HT1080 (cell line): ENCODE measurements at places on chromosomes 2 and 18.

DNA sequence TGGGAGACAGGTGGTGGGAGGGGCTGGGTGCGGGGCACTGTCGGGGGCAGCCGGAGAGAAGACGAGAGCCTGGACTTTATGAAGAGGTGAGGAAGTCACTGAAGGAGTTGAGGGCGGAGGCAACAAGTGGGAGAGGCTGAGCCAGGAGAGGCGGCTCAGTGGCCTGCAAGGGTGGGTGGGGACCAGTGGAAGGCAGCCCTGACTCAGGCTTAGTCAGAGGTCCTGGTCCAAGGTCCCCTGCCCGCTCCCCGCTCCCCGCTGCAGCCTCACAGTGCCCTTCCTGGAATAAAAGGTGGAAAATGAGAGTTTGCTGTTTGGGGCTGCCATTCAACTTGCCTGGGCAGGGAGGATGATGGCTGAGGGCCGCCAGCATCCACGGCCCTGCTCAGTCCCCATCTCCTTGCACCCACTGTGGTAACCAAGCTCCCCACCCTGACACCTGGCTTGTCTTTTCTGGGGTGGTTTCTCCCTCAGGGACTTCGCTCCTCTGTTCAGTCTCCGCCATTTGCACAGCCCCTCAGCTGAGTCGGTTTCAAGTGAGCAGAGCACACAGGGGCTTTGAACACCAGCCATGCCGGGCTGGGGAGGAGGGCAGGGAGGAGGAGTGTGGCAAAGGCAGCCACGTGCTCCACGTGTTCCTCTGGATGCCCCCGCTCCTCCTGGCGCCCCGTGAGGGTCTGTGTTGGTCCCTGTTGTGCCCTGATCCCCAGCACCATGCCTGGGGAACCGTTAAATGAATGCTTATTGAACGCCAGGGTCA lies 13.7 kb upstream of the RALB start:
- DNase-seq: peak; percentile 94

- no peak for DNase-seq
Observed at GRCh38 chr2:1653956-1654695, 90.2 kb downstream of the PXDN start.

DNA sequence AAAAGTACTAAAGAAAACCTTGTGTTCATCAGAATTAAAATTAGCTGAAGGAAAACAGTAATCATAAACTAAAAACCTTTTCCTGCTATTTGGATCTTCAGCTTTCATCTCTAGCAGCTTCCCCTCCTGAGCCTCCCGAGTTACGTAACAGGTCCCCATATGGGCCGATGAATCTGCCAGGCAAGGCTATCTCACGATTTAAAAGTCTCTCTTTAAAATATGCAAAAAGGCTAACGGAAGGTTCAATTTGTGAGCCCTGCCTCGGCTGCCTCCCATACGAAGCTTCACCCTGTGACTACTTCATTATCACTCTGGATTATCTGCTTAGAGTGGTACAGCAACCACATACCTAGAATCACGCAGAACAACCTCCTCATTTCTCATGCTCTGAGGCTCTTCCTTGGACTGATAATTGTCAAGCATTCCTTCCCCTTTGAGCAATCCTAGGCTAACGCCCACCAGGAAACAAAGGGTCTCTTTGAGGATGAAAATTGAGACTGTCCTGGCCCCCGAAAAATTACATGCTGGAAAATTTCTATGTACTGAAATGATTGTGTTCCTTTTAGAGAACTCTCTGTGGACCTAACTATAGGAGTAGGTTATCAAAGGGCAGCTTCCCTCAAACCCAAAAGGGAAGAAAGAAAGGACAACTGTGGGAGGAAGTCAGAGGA lies 147.4 kb downstream of the ZEB2 start:
- DNase-seq: no peak

- DNase-seq: no peak
Observed at GRCh38 chr2:108614659-108615058, 80.4 kb downstream of the LIMS1 start.

DNA sequence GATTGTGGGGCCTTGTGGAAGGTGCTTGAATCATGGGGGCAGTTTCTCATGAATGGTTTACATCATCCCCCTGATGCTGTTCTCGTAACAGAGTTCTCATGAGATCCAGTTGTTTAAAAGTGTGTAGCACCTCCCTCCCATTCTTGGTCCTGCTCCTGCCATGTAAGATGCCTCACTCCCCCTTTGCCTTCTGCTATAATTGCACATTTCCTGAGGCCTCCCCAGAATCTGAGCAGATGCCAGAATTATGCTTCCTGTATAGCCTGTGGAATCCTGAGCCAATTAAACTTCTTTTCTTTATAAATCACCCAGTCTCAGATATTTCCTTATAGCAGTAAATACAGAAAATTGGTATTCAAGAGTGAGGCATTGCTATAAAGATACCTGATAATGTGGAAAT lies 15.6 kb upstream of the WDR75 start:
- peak; percentile 18 for DNase-seq

DNA sequence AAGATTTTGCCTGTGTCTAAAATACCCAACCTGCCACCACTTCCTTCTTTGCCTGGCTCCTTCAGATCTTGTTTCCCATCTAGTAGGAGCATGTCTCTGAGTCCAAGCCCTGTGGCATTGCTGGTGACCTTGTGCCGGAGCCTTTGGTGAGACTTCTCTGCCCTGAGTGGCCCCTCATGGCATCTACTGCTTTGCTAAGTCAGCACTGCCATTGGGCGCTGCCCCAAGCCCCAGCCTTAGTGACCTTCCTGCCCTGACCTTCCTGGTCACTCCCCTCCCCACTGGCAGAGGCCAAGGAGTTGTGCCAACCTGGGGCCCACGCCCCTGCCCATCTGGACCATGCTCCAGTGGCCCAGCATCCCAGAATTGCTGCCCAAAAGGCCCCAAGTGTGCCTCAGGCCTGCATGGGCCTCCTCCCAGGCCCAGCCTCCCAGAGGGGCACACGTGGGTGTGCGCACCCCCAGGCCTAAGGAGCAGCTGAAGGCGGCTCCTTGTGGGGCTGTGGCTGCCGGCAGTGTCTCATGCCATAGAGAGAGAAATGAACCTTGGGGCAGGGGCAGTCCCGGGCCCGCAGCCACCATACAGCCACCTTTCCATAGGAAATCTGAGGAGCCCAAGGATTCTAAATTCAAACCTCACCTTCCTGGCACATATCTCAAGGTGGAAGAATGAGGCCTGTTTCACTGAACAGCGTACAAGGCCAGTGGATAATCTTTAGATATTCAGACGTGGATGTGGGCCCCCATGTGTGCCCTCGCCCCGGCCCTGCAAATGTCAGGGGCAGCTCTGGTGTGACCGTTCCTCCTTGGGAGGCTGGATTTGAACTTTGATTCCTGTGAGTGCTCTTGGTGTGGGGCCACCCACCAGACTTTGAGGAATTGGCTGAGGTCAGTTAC lies 100.2 kb upstream of the SLC66A3 start:
- no peak for DNase-seq

- peak; percentile 75 for DNase-seq
Observed at GRCh38 chr2:223027442-223027841, 24.5 kb upstream of the KCNE4 start.

DNA sequence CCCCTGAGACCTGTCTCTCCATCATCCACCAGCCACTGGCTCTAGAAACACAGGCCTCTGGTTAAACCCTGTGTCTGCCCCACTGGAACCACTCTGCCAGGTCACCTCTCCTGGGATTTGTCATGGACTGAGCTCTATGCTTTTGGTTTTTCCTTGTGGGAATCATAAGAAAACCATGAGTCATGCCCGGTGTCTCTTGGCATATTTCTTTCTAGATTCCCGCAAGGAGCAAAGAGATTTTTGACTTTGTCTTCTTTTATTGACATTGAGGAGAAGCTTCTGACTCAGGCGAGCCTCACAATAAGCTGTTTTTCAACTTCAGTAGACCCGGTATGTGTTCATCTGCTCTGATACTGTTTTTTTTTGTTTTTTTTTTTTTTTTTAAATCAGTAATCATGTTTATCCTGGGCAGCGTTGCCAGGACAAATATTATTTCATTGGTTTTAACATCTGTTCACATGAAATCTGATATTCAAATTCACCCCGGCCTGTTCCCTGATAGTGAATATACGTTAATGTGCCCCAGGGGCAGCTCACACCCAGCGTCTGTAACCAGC lies 207.1 kb downstream of the ACKR3 start:
- peak; percentile 93 for DNase-seq

DNA sequence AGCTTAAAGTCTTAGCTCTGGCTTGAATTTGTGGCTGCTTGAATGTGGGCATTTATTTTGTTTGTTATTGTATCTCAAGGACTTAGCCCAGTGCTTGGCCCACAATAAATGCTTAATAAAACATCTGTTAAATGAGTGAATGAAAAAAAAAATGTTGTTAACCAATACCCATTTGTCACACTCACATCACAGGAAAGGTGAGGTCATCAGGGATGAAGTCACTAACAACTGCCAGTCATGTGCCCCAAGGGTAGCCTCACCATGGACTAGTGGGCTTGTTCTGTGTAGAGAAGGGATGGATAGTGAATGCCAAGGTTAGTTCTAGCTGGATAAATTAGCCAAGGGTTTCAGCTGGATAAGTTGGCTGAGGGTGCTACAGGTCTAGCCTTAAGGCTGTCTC lies 3.0 kb downstream of the NRBP1 start:
- peak; percentile 67 for DNase-seq

DNA sequence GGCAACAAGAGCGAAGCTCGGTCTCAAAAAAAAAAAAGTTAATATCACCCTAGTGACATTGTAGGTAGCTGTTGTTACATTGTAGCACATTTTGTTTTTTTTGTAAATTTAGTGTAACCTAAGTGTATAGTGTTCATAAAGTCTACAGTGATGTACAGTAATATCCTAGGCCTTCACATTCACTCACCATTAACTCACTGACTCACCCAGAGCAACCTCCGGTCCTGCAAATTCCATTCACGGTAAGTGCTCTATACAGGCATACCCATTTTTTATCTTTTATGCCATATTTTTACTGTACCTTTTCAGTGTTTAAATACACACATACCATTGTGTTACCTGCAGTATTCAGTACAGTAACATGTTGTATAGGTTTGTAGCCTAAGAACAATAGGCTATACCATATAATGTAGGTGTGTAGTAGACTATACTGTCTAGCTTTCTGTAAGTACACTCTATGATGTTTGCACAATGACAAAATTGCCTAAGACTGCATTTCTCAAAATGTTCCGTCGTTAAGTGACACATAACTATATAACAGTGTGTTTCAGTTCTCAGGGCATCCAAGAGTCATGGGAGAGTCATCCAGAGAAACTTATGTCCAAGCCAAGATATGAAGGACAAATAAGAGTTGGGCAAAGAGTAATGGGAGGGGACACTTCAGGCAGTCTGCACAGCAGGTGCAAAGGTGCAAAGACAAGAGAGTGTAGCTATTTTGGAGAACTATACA lies 68.4 kb downstream of the TANK start:
- peak; percentile 59 for DNase-seq

DNA sequence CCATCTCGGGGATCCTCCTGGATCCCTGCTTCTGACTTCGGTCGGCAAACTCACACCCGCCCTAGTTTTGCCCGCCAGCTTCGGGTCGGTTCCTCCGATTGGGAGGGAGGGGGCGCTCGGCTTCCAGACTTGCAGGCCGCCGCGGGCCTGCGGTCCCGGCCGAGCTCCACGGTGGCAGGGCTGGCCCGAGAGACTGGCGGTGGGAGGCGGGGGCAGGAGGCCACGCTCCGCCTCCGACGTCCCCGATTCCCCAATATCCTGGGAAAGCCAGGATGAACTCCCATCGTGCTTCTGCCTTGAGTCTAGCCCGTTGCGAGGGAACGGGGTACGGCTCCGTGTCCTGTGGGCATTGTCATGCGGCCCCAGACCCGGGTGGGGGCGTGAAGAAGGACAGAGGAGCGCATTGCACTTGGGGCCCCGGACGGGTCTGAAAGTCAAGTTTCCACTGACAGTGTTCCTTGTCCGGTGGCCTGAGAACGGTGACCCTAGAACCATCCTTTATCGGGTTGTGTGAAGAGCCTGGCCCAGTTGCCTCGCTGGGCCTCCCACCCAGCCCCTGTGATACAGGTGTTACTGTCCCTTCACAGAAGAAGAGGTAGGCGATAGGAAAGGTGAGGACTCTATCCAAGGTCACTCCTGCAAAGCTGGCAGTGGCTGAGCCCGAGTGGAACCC lies 2.4 kb upstream of the INHBB start:
- DNase-seq: peak; percentile 75

- DNase-seq: peak; percentile 10
Observed at GRCh38 chr2:226799976-226800940, 638 bp upstream of the IRS1 start.

- DNase-seq: no peak
Observed at GRCh38 chr2:58950795-58951462, 709.8 kb upstream of the FANCL start.

DNA sequence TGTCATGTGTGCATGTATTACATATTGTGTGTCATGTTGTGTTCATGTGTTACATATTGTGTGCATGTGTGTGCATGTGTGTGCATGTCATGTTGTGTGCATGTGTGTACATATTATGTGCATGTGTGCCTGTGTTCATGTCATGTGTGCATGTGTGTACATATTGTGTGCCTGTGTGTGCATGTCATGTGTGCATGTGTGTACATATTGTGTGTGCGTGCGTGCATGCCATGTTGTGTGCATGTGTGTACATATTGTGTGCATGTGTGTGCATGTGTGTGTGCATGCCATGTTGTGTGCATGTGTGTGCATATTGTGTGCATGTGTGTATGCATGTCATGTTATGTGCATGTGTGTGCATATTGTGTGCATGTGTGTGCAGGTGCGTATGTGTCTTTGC lies 267.1 kb downstream of the EIPR1 start:
- DNase-seq: no peak

DNA sequence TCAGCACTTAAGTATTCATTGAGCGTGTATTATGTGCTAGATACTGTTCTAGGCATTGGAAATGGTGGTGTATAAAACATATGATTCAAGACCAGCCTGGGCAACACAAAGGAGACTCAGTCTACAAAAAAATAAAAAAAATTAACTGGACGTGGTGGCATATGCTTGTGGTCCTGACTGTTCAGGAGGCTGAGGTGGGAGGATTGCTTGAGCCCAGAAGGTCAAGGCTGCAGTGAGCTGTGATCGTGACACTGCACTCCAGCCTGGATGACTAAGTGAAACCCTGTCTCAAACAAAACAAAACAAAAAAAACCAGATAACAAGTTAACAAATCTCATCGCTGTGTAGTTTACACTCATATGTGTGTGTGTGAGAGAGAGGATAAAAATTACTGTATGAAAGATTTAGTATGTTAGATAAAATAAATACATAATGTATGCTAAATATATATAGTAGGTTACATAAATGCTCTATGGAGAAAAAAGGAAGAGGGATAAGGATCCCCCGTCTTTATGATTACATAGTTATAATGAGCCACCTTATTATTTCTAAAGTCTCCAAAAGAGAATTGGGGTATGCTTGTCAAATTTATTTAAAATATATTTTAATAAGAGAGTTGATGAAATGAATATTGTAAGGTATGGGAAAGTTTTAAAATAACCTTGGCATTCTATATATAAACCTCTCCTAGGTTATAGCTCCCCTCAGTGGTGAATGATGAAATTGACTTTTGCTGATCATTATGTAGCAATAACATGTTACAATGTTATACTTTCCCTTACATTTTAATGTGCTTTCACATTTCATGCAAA lies 69.2 kb downstream of the EHBP1 start:
- peak; percentile 70 for DNase-seq

GRCh38 chr18:26383454-26384270 lies 157.4 kb downstream of the TAF4B start:
- DNase-seq: peak; percentile 18

GRCh38 chr2:163794635-163795034 lies 58.8 kb upstream of the FIGN start:
- DNase-seq: no peak
